ENCODE measurements at places on chromosomes 2 and 18.
A peak's percentile ranks its signal among the peaks of the same experiment; 100 is the strongest.

DNA sequence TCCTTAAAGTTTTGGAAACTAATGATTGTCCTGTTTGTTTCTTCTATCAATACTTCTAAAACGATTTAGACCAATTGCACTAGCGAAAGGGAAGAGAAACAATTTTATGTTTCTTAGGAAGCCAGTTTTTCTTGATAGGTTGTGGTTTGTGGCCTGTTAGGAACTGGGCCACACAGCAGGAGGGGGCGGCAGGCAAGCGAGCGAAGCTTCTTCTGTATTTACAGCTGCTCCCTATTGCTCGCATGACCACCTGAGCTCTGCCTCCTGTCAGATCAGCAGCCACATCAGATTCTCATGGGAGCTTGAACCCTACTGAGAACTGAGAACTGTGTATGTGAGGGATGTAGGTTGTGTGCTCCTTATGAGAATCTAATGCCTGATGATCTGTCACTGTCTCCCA is 201.5 kb upstream of the PXDN start:
- no peak for DNase-seq

- no peak for DNase-seq
These were observed 46.8 kb downstream of the RNF138 start for GRCh38 chr18:32138332-32138982.

DNA sequence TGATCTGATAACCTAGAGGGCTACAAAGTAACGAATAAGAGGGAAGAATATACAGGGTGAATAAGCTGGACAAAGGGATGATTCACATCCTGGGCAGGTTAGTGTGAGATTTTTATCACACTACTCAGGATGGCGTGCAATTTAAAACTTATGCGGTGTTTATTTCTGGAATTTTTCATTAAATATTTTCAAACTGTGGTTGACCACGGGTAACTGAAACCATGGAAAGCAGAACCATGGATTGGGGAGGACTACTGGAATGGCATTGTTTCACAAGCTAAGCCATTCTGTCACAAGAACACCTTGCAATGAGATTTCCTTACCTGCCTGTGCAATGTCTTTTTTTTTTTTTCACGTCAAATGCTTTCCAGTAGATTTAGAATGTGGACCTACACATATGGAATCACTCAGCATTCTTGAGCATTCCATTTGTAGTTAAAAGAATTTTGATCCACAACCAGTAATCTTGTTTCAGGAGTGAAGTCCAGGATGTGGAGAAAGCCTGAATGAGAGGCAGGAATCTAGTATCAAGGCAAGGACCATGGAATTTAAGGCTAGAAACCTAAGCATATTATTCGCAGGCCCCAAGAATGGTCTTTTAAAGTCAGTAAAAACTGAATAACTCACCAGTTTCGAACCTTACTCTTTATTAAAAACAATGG is 8.0 kb upstream of the CDK15 start:
- peak; percentile 96 for DNase-seq

GRCh38 chr2:35447215-35447614 is 908.4 kb upstream of the CRIM1 start:
- no peak for DNase-seq

GRCh38 chr2:241891988-241892298 is 22.4 kb downstream of the RTP5 start:
- no peak for DNase-seq

DNA sequence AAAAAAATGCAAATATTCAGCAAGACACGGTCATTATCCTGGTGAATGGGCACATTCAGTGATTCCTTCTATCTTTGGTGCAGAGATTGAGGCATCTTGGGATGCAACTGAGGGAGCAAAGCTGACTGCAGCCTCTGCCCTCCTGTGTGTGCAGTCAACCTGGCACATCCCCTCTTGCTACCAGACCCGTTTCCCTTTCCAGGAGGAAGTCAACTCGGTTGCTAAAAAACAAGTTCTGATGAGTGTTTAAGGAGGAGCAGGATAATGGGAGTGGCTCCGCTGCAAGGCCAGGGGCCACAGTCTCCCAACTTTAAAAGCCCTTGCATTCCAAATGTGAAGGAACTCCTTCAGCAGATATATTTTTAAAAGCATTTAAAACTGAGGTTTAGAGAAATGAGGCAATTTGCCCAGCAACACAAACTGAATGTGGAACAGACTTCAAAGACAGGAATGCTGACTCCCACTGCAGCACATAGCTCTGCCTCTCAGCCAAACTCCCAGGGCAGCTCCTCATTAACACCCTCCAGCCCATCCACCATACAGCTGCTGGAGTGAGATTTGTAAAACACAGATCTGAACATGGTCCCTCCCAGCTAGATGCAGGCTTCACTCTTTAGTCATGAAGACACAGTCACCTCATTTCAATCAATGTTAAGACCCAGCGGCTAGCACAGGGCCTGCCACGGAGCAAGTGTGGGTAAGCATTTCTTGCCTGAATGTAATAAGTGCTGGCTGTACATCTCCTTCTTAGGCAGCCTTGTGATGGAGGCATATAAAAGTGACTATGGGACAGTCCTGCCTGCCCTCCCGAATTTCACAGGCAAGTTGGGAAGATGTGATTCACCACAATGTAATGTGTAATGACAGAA is 54.3 kb downstream of the VSNL1 start:
- peak; percentile 64 for DNase-seq

DNA sequence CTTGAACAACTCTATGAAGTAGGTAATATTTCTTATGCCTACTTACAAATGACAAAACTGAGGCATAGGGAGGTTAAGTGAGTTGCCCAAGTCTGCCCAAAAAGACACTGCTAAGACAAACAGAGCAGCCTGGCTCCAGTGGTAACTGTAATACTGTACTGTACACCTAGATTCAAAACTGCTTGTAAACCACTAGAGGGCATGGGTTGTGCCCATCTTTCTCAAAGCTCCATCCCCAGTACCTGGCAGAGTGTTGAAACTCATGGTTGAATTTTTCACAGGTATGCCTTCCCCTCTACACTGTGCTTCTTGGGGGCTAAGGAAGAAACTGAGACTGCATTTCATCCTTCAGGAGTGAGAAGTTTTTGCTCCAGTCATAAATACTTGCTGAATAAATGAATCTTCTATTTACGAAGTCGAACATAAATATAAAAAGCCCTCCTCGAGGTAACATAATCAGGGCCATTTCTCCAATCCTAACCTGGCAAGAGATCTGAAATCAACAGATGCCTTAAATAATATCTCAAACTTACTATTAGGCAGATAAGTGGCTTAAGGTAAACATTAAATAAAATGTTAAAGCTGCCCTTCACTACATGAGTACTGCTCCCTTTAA is 2.0 kb downstream of the PPP4R1 start:
- DNase-seq, result peak; percentile 49

GRCh38 chr2:149063177-149063576 is 24.7 kb downstream of the LYPD6B start:
- DNase-seq, result no peak

- peak; percentile 80 for DNase-seq
These were observed 3.5 kb downstream of the RHOB start for GRCh38 chr2:20450201-20450999.

GRCh38 chr2:1749489-1750119 is 5.3 kb upstream of the PXDN start:
- no peak for DNase-seq

GRCh38 chr18:6757931-6758330 is 28.4 kb downstream of the ARHGAP28 start:
- DNase-seq, result peak; percentile 98

GRCh38 chr2:44578471-44579093 is 216.8 kb downstream of the CAMKMT start:
- peak; percentile 29 for DNase-seq

GRCh38 chr2:176242276-176242675 is 27.0 kb upstream of the MTX2 start:
- peak; percentile 59 for DNase-seq

DNA sequence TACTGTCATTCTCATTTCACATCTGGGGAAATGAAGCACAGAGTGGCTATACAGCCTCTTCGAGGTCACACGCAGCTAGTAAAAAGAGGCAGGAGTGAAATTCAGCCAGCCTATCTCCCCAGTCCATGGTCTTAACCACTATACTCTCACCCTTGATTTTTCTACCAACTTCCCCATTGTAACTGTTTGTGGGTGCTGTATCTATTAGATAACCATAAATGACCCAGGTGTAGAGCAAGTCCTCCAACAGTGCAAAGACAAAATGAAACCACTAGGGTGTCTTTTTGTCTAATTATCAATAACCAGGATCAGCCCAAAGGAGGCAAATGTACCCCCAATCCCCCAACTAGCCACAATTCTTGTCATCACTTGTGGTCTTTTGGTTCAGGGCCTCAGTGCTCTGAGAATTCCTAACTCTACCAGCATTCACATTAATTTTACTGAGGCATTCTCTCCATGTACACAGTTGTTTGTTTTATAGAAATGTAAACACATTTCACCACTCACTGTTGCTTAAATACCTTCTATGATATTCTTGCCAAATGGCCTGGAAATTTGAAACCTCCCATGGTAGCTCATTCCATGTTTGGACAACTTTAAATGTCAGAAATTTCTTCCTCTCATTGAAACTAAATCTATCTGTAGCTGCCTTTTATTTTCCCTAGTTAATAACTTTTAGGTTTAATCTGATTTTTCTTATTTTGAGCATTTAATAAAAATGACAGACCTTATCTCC is 58.7 kb downstream of the SLC40A1 start:
- no peak for DNase-seq

GRCh38 chr2:33142810-33143209 is 196.1 kb downstream of the LTBP1 start:
- no peak for DNase-seq

GRCh38 chr2:212797484-212798205 is 259.0 kb upstream of the ERBB4 start:
- peak; percentile 5 for DNase-seq

- DNase-seq, result no peak
These were observed 827.2 kb upstream of the POU3F3 start for GRCh38 chr2:104026725-104027124.

DNA sequence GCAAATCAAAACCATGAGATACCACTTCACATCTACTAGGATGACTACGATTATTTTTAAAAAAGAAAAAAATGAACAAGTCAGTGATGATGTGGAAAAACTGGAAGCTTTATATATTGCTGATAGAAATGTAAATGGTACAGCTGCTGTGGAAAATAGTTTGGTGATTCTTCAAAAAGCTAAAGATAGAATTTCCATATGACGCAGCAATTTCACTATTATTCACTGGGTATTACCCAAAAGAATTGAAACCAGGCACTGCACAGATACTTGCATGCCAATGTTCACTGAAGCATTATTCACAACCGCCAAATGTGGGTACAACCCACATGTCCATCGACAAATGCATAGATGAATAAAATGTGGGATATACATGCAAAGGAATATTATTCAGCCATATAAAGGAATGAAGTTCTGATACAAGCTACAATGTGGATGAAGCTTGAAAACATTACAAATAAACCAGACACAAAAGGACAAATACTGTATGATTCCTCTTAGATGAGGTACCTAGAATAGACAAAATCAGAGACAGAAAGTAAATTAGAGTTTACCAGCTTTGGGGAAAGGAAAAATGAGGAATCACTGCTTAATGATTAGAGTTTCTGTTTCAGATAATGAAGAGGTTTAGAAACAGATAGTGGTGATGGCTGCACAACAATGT is 11.1 kb downstream of the RTTN start:
- DNase-seq, result no peak

DNA sequence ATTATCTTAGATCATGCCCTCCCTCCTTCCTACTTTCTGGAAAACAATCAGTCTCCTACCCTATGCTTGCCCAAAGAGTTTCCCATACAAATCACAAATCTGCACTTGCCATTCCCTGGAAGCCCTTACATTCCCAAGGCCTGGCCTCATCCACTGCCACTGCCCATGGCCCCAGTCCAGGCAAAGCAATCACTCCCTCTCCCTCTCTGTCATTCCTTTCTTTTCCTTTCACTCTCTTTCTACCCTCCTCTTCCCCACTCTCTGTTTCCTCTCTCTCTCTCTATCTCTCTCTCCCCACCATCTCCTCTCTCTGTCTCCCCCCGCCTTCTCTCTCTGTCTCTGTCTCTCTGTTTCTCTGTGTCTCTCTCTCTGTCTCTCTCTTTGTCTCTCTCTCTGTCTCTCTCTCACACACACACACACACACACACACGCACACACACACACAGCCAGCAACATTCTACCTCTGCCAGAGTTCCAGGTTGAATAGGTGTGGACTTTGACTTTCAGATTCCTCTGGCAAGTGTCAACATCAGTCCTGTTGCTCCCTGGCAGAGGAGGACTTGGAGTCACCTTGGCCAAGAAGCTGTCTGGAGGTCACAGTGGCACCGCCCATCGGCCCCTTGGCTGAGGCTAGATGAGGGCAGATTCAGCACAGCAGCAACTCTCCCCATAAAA is 43.7 kb upstream of the NAT8 start:
- no peak for DNase-seq

DNA sequence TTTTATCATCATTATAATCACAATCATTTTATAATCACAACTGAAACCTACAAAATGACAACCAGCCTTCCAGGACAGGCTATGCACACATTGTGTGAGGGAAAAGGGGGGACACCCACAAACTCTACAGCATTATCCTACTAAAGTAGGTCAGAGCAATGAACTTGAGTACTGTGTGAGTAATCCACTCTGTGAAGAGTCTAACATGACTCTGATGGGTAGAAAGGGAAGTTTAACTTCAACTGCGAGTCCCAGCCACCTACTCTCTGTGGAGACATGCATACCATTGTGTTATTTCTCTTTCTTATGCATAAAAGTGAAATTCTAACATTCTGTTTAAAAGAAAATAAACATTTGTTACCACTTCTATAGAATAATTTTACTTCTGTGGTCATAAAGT is 177.9 kb downstream of the ZNF516 start:
- DNase-seq, result no peak

DNA sequence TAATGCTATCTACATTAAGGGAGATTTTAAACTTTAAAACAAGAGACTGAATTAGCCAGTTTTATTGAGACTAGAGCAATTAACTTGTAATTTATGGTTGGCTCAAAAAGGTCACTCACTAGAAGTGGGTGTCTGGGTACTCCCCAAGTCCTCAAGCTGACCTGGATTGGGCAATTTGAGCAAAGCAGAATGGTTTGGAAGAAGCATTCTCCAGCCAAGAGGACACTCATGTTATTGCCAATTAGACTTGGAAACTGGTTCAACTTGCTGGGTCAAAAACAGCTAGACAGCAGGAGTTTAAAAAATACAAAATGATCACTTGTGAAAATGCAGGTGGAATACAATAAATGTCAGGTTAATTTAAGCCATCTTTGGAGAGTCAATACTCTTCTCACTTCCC is 29.5 kb upstream of the MYO1B start:
- DNase-seq, result no peak

- peak; percentile 31 for DNase-seq
These were observed 45.0 kb downstream of the SLC38A11 start for GRCh38 chr2:164910101-164910899.

- DNase-seq, result no peak
These were observed 206.9 kb upstream of the NRP2 start for GRCh38 chr2:205475416-205475768.

DNA sequence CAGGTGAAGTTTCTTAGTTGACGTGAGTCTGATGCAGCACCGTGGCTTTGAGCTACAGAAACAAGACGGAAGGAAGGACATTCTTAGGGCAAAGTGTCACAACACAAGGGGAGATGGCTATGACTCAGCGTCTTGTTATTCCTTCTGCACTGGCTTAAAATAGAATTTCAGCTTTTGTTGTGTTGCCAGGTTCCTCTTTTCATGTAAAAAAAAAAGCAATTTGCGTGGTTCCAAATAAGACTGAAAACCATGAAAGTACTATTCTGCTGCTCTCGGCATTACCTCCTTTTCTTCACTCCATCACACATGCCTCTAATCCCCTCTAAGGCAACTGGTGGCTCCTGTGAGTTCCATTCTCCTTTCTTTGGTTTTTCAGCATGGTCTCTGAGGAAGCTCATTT is 150.1 kb downstream of the ANTXR1 start:
- DNase-seq, result peak; percentile 95

GRCh38 chr2:129901754-129902415 is 77.6 kb upstream of the RAB6C start:
- DNase-seq, result no peak
